PC-3 (cell line): ENCODE measurements at places on chromosomes 6 and 20. TPM values are rescaled to one million over a fixed set of nuclear protein-coding genes. Genes with fewer than 3 reads are reported as not detected.
A peak's percentile ranks its signal among the peaks of the same experiment; 100 is the strongest.

- peak; percentile 90 for DNase-seq
Observed at GRCh38 chr6:23244300-23244699, 674.9 kb downstream of the HDGFL1 start.

DNA sequence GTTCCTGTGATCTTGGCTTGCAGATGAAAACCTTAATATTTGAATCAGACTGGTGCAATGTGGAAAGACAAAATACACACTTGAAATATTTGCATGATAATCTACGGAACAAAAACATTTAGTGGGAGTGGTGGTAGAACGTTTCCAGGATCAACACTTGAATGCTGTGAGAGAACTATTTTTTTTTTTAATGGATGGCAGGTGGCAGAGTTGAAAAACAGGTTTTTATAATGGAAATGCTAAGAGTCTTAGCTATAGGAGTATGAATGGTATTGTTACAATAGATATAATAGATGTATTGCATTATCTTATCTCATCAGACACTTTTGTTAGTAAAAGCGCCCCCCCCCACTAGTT lies 49.2 kb downstream of the CDKAL1 start:
- DNase-seq, result no peak

Gene C20orf202
- total RNA-seq, result not detected in 2 replicates

Gene SAMD5
- total RNA-seq, result 1.2 and 1.8 TPM in 2 replicates

Gene MCHR2
- total RNA-seq, result not detected in 2 replicates
